ENCODE measurements at places on chromosomes 6 and 20. TPM values are rescaled to one million over a fixed set of nuclear protein-coding genes. Genes with fewer than 3 reads are reported as not detected.

Gene GABRR2
- total RNA-seq = 0.18 TPM

Gene PHF10
- total RNA-seq = 71.7 TPM

DNA sequence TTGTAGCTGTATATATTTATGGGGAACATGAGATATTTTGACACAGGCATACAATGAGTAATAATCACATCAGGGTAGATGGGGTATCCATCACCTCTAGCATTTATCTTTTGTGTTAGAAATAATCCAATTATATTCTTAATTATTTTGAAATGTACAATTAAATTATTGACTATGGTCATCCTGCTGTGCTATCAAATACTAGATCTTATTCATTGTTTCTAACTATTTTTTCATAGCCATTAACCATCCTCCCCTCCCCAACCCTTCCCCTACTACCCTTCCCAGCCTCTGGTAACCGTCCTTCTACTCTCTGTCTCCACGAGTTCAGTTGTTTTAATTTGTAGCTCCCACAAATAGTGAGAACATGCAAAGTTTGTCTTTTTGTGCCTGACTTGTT lies 28.5 kb downstream of the NKX2-4 start:
- DNase-seq = no peak
- H3K27ac ChIP-seq = no peak overlapping the region
- H3K4me3 ChIP-seq = no peak overlapping the region
- H3K36me3 ChIP-seq = peaks cover 10% of the 10 kb centered on the region
- no peaks in the 10 kb centered on the region for H3K27me3 ChIP-seq

- no peaks in the 10 kb centered on the region for H3K4me1 ChIP-seq
- DNase-seq = no peak
- H3K4me3 ChIP-seq = no peak overlapping the region
- H3K27me3 ChIP-seq = no peaks in the 10 kb centered on the region
- peaks cover 70% of the 10 kb centered on the region for H3K36me3 ChIP-seq
These were observed 158.0 kb downstream of the DST start for GRCh38 chr6:56484669-56485068.

- H3K36me3 ChIP-seq = no peaks in the 10 kb centered on the region
- DNase-seq = no peak
- H3K27me3 ChIP-seq = no peaks in the 10 kb centered on the region
- no peak overlapping the region for H3K27ac ChIP-seq
- no peaks in the 10 kb centered on the region for H3K4me1 ChIP-seq
These were observed 169.8 kb downstream of the ANKRD60 start for GRCh38 chr20:58058421-58059259.

GRCh38 chr20:53750827-53751619 lies 157.4 kb upstream of the ZNF217 start:
- no peaks in the 10 kb centered on the region for H3K27me3 ChIP-seq
- H3K4me1 ChIP-seq = peaks cover 75% of the 10 kb centered on the region

DNA sequence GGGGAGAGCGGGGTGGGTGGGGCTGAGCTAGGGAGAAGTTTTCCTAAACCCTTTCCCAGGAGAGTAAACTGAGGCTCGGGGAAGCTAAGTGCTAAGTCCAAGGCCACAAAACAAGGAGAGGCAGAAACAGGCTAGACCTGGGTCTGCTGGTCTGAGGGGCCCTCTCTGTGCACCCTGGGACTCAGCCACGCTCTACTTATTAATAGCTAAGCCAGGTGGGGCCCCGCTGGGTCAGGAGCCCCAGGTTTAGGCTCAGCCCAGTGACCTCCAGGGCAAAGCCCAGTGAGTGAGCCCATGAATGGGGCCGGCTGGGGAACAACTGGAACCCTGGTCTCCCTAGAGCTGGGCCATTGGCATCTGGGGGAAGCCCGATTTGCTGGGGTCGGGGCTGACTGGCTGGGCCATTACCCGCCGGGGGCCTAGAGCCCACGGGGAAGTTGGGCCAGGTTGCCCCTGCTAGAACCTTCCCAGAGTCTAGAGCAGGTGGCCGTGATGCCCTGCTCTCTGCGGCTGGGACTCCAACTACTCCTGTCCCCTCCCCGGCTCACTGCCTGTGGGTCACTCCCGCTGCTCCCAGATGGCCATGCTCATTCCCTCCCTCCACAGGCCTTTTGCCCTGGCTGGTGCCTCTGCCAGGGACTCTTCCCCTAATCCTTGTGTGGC lies 24.1 kb upstream of the NOL4L start:
- DNase-seq = no peak
- no peaks in the 10 kb centered on the region for H3K36me3 ChIP-seq
- H3K4me3 ChIP-seq = no peak overlapping the region

DNA sequence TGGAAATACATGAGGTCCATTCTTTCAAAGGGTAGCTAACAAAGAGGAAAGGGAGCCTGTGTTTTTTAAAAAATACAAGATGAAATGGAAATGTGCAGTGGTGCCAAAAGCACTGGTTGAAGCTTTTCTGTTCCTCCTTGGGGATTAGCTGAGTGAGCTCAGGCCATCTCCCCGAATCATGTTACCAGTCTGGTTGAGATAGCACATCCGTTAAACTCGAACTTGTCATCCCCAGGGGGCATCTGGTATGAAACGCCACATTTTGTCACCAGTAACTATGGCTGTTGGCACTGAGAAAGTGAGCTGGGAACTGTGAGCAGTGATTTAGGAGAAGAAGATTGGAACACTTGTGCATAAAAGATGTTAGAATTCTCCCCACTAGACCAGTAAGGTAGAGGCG lies 196.2 kb downstream of the SAMD5 start:
- H3K36me3 ChIP-seq = no peaks in the 10 kb centered on the region
- H3K27me3 ChIP-seq = no peaks in the 10 kb centered on the region
- H3K4me3 ChIP-seq = no peak overlapping the region
- DNase-seq = no peak

GRCh38 chr6:105179244-105180065 lies at the start of gene POPDC3:
Gene POPDC3 (minus strand): TSS chr6:105180014. CDS start chr6:105161909, 18,105 bp downstream.
- peak within 1 kb of the TSS; percentile 67 for H3K4me3 ChIP-seq
- DNase-seq = no peak
- H3K27me3 ChIP-seq = no peaks in the 10 kb centered on the region
- H3K4me1 ChIP-seq = peaks cover 44% of the 10 kb centered on the region
- peak within 1 kb of the TSS; percentile 84 for H3K27ac ChIP-seq

GRCh38 chr6:51996296-51996947 lies 91.0 kb downstream of the PKHD1 start:
- H3K27me3 ChIP-seq = no peaks in the 10 kb centered on the region
- no peak overlapping the region for H3K27ac ChIP-seq
- no peaks in the 10 kb centered on the region for H3K4me1 ChIP-seq

GRCh38 chr6:127300411-127300810 lies 33.7 kb downstream of the RNF146 start:
- H3K36me3 ChIP-seq = peaks cover 2% of the 10 kb centered on the region
- no peak overlapping the region for H3K4me3 ChIP-seq
- no peak overlapping the region for H3K27ac ChIP-seq
- DNase-seq = peak; percentile 20
- H3K27me3 ChIP-seq = no peaks in the 10 kb centered on the region

DNA sequence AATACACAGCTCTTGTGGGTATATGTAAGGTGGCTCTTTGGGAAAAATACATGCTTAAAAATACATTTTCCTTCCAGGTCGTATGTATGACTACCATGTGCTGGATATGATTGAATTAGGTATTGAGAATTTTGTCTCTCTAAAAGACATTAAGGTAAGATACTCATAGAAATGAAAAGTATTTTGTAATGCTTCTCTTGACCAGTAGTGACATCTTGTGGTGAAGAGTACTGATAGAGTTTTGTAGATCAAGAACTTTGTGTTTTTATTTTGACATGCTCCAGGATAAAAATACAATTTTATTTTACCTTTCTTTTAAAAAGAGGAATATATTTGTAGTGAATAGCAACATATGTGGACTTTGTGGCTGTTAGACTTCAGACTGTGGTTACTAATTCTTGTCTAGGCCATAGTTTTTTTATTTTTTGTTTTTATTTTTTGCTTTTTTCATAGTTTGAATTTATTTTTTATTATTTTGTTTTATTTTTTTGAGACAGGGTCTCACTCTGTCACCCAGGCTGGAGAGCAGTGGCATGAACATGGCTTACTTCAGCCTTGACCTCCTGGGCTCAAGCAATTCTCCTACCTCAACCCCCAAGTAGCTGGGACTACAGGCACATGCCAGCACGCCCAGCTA lies 17.9 kb downstream of the RPF2 start:
- H3K27ac ChIP-seq = no peak overlapping the region
- no peaks in the 10 kb centered on the region for H3K4me1 ChIP-seq
- H3K36me3 ChIP-seq = peaks cover 29% of the 10 kb centered on the region
- H3K4me3 ChIP-seq = no peak overlapping the region

GRCh38 chr20:13904766-13905165 lies 85.6 kb downstream of the SEL1L2 start:
- no peak overlapping the region for H3K27ac ChIP-seq
- H3K36me3 ChIP-seq = no peaks in the 10 kb centered on the region
- no peak overlapping the region for H3K4me3 ChIP-seq
- H3K4me1 ChIP-seq = no peaks in the 10 kb centered on the region
- H3K27me3 ChIP-seq = peaks cover 2% of the 10 kb centered on the region

DNA sequence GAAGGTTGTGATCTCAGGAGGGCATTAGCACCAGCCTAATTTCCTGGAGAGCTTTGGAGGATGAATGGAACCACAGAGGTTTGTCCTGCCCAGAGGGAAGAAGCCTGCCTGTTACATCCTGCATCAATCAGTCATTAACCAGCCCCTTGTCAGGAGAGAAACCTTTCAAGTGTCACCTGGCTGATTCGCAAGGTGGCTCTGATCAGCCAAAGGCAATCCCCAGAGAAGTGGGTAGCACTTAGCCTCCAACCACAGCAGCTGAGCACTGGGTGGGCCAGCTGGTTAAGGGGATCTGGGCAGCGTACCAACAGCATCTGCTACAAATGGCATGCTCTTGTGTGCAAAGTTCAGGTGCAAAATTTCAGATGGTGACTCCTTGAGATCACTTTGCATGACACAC lies 26.9 kb downstream of the ANKEF1 start:
- H3K4me3 ChIP-seq = no peak overlapping the region
- H3K27ac ChIP-seq = no peak overlapping the region
- DNase-seq = no peak
- no peaks in the 10 kb centered on the region for H3K27me3 ChIP-seq

DNA sequence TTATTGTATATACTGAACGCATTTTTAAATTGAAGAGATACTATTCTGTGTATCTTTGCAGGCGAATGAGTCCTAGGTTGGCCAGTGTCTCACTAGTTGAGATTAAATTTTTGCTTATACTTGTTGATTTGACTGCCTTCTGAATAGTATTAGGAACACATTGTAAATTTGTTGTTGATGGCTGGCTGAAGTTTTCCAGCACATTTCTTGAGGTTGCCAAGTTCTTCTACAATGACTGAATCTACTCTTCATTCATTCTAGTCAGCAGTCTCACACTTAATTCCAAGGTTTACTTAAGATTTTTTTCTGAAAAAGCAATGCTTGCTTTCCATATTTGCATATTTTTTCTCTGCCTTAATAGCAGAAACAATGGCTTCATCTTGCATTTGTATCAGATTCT lies 151.7 kb downstream of the ZFAND3 start:
- no peak overlapping the region for H3K4me3 ChIP-seq
- H3K27me3 ChIP-seq = no peaks in the 10 kb centered on the region
- H3K36me3 ChIP-seq = no peaks in the 10 kb centered on the region
- H3K4me1 ChIP-seq = no peaks in the 10 kb centered on the region
- no peak overlapping the region for H3K27ac ChIP-seq

DNA sequence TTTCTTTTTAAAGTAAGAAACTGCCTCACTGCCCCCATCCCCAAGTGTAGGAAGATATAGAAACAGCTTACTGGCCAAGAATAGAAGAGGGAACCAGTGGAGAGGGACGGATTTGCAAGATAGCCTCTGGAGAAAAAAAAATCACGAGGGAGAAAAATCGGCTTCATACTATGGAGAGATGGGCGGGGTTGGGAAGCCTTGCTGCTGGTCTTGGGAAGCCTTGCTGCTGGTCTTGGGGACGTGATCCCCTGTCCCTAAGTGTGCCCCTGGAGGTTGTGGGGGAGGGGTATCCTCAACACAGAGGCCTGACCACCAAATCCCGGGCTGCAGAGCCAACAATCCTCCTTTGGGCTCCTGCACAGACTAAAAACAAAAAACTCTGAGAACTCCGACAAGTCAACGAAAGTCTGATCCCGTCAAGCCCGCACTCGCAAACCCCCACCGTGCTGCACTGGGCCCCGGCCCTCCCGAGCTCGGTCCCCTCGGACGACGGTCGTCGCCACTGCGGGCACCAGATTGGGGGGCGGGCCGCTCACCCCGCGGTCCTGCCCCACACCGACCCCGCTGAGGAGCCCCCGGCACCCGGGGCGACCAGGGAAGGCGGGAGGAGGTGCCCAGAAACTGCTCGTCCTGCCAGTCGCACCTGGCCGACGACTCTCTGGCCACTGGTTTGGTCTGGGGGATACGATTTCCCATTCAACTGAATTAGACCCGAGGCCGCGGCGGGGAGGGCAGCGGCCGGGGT lies 750 bp downstream of the MAP7 start:
- peaks cover 5% of the 10 kb centered on the region for H3K4me1 ChIP-seq
- H3K36me3 ChIP-seq = no peaks in the 10 kb centered on the region
- H3K27ac ChIP-seq = no peak overlapping the region
- no peak for DNase-seq
- H3K27me3 ChIP-seq = peaks cover 14% of the 10 kb centered on the region

GRCh38 chr20:48822879-48823385 lies 4.9 kb downstream of the PREX1 start:
- no peaks in the 10 kb centered on the region for H3K27me3 ChIP-seq
- H3K27ac ChIP-seq = no peak overlapping the region
- H3K36me3 ChIP-seq = no peaks in the 10 kb centered on the region
- H3K4me3 ChIP-seq = no peak overlapping the region
- peaks cover 33% of the 10 kb centered on the region for H3K4me1 ChIP-seq

DNA sequence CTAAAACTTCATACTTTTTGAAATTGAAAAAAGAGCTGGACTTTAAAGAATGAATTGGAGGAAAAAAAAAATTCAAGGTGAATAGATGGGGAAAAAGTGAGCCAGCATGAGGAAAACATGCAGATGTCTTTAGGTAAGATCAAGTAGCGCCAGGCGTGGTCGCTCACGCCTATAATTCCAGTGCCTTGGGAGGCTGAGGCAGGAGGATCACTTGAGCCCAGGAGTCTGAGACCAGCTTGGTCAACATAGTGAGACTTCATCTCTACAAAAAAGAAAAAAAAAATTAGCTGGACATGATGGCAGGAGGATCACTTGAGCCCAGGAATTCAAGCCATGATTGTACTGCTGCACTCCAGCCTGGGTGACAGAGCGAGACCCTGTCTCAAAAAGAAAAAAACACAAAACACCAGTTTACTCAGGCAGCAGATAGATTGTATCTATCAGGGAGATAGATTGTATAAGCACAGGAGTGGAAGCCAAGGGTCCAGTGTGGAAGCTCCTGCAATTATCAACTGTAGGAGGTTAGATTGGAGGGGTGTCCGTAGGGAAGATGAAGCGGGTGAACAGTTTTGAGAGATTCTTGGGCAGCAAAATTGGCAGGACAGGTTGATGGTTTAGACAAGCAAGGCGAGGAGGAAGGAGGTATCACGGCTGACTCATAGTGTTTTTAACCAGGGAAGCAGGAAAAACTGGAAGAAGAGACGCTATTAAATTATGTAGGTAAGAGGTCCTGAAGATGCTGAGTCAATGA lies 97.6 kb upstream of the ZNF217 start:
- no peak for DNase-seq
- no peak overlapping the region for H3K4me3 ChIP-seq
- no peaks in the 10 kb centered on the region for H3K36me3 ChIP-seq
- peaks cover 27% of the 10 kb centered on the region for H3K4me1 ChIP-seq
- H3K27me3 ChIP-seq = no peaks in the 10 kb centered on the region

Data from Panc1 (cell line).